ENCODE measurements at places on chromosomes 3 and 15. TPM values are rescaled to one million over a fixed set of nuclear protein-coding genes. Genes with fewer than 3 reads are reported as not detected.

LRRC2 gene
- 2.9 TPM for total RNA-seq

SH2D7 gene
- not detected for total RNA-seq

DUOXA1 gene
- 138 TPM for total RNA-seq

BFSP2 gene
- not detected for total RNA-seq

OCA2 gene
- 0.55 TPM for total RNA-seq

SLC12A1 gene
- not detected for total RNA-seq

NRROS gene
- 19.5 TPM for total RNA-seq

RASSF1 gene
- 39.1 TPM for total RNA-seq

C3orf85 gene
- not detected for total RNA-seq

CXCR6 gene
- total RNA-seq = 4.7 TPM

DNA sequence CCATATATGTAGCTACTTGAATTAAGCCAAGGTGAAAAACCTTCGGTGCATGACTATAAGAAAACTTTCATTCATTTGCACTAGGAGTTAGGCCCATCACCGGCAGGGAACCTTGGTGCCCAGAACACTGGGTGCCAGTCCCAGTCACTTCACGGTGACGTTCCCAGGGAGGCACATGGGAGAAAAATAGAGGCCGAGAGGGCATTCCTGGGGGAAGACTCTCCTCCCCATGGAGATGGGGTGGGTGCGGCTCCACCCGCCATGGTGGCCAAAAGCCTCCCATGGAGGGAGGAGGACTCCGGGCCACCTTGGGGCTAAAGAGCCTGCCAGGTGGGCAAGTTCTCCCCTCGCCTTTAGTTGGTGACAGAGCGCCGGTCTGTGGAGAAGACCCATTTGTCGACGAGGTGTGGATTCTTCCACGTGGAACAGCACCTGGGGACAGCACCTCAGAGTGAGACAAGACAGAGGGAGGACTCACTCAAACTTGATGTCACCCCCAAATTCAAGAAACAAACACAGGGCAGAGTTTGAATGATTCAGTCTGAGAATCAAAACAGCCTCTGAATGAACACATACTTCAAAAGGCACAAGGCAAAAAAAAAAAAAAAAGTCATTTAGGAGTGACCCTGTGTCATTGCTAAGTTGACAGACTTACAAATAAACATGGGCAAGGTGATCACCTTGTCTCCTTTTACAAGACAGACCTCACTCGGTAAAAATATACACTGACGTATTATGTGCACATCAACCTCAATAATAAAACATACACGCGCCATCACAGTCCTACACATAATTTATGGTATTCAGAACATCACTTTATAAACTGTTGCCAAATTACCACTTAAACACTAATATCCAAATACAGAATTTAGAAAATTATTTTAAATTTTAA lies 38.6 kb downstream of the ZXDC start:
- DNase-seq = peak; percentile 42

GRCh38 chr3:10940106-10940505 lies 52.4 kb upstream of the SLC6A1 start:
- DNase-seq = peak; percentile 32

GRCh38 chr15:98387866-98388265 lies 260.5 kb upstream of the IGF1R start:
- no peak for DNase-seq

DNA sequence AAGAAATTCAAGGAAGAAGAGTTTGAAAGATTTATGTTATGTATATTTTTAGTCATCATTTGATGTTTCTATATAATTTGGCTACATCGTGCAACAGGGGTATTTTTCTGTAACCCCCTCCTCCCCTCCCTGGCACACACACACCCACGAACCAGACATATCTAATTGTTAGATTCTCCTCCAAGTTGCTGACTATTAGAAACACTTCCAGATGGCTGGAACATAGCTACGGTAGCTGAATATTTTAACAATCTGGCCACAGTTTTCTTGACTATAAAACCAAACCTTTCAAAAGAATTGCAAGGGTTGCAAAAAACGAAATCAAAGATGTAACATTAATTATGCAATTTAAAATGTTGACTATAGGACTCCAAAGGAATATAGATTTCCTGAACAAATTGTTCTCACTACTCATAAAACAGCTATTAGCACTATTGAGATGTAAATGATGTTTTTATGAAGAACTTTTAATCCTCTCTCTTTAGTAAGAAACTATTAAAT lies 154.4 kb downstream of the CHL1 start:
- DNase-seq = no peak

DNA sequence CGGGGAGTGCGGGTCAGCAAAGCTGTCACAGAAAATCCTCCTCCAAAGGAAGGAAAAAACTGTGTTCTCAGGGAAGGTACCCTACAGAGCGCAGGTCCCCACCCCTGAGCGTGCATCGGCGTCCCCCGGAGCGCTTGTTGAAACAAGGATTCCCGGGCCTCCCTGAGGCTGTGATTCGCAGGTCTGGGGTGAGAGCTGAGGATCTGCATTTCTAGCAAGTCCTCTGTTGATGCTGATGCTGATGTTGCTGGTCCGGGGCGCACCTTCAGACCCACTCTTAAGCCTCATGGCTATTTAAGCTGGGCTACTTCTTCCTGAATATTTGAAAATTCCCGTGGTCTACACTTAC lies 226.2 kb upstream of the IGF1R start:
- no peak for DNase-seq

- DNase-seq = no peak
Observed at GRCh38 chr15:70628549-70628896, 134.8 kb downstream of the UACA start.

- DNase-seq = peak; percentile 87
Observed at GRCh38 chr15:64883997-64884511, 27.6 kb upstream of the ANKDD1A start.

GRCh38 chr3:102374863-102375634 lies 59.8 kb upstream of the ZPLD1 start:
- DNase-seq = no peak

DNA sequence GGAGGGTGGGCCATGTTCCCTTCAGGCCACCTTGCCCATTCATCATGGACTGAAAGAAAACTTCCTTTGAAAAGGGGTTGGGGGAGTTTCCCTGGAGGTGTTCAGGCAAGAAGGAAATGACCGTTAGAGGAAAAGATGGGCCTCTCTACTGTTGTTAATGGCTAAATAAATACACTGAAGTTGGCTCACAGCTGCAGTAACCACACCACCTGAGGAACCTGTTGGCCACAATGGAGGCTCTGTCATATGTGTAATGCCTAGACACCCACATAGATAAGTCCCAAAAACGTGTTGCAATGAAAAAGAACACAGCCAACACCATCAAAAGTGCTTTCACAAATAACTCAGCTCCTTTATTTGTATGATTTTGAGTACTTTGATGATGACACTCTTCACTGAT lies 38.2 kb upstream of the FAM3D start:
- no peak for DNase-seq

GRCh38 chr3:134363381-134363755 lies 10.9 kb downstream of the AMOTL2 start:
- no peak for DNase-seq

DNA sequence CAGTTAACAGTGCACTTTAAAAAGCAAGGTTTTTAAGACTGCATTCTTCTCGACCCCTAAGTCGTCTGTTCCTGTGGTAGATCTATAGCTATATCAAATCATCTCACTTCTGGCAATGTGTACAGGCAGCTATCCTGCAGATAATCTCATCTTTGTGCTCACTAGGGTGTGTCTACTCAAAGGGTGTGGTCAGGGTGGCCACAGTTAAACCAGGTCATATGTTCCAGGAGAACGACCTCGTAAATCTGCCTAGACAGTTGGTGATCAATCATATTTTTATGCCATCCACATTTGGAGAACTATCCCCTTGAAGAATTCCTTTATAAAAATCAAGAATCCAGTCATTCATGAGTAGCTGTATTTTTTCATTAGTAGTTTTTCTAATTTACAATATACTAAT lies 3.0 kb downstream of the VEPH1 start:
- no peak for DNase-seq
